ENCODE measurements at places on chromosomes 3 and 15.
A peak's percentile ranks its signal among the peaks of the same experiment; 100 is the strongest.

- DNase-seq, result no peak
Observed at GRCh38 chr15:29455530-29455929, 185.9 kb upstream of the NSMCE3 start.

- DNase-seq, result no peak
Observed at GRCh38 chr3:2244137-2244536, 145.5 kb downstream of the CNTN4 start.

- no peak for DNase-seq
Observed at GRCh38 chr3:180678231-180678630, 1.1 kb downstream of the CCDC39 start.

- peak; percentile 94 for DNase-seq
Observed at GRCh38 chr15:48645558-48646330, at the start of gene FBN1. Gene FBN1, minus strand, starts transcription at chr15:48645709. Its CDS starts 940 bp downstream, at chr15:48644769.
